Smooth muscle cell of the brain vasculature (primary cell): ENCODE measurements at places on chromosomes 12 and 14.
A peak's percentile ranks its signal among the peaks of the same experiment; 100 is the strongest.

GRCh38 chr12:26691234-26691970, 141.6 kb downstream of the ITPR2 start:
- peak; percentile 92 for DNase-seq

DNA sequence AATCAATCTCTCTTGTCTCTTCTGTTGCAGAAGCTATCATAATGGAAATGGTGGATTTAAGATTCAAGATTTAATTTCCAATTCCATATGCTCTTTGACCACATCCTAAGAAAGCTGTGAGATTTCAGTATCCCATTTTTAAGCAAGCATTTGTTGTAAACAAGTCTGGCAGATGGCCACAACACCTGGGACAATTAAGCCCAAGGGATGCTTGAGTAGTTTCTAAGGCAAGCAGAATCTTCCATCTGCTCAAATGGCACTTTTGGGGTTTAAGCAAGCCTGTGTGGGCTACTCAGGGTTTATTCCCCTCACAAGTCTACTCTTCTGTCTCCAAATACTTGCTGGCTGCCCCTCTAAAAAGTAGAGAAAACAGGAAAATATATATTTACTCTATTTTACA, 304.7 kb upstream of the SYT1 start:
- DNase-seq = no peak

- DNase-seq = no peak
These were observed 28.5 kb downstream of the PAWR start for GRCh38 chr12:79662046-79662811.

DNA sequence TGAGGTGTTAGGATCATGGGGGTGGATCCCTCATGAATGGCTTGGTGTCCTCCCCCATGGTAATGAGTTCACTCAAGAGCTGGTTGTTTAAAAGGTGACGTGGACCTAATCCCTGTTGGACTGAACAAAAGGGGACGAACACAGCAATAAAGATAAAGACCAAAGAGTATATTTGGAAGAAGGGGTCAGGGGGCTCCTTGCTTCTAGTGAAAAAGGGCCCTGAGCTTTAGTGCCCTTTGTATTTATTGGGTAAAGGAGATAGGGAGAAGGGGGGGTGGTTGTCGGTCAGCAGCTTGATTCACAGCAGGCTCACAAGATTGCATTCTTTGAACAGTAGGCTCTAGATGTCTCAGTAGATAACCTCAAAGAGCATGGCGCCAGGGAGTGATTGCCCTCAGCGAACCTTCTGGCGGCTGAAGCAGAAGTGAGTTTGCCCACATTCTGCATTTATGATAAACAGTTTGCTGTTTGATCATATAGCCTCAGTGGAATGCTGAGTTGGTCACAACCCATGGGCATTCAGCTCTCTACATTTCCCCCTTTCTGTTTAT, 25.9 kb upstream of the MAPKAPK5 start:
- no peak for DNase-seq

DNA sequence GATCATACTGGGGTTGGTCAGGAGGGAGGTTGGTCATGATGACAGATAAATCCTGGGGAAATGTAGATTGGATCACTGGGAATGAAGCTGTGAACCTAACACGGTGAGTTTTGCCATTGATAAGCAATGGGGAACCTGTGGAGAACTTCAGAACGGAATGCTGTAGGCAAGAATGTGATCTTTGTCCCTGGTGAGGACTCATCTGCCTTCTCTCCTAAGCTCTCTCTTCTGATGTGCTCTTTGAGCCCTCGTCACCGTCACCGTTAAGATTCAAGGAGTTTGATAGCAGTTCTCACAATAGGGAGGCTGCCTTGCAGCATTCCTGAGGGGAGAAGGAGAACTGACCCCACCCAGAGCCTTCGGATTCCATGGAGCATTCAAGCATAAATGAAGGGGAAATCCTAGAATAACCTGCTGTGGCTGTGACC, 217.6 kb downstream of the ANO6 start:
- no peak for DNase-seq

DNA sequence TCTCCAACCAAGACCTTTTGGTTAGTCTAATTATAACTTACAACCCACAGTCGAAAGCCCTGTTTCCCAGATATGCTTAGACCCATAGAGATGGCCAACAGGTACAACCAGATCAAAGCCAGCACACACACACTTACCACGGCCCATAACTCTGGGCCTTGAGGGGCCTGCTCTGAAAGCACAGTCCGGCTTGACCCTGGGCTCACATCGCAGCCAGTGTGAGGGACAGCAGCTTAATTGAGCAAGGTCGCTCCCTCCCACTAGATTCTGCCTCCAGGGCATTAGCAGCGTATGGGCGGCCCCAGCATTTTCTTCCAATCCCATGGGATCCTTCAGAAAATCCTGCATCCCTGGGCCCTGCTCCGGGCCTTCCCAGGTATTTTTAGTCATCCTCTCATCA, 157.4 kb upstream of the FKBP4 start:
- DNase-seq = no peak
